ENCODE measurements at places on chromosomes 7 and 10.

- no peak for DNase-seq
These were observed 2.7 kb downstream of the STMP1 start for GRCh38 chr7:135665042-135665441.

DNA sequence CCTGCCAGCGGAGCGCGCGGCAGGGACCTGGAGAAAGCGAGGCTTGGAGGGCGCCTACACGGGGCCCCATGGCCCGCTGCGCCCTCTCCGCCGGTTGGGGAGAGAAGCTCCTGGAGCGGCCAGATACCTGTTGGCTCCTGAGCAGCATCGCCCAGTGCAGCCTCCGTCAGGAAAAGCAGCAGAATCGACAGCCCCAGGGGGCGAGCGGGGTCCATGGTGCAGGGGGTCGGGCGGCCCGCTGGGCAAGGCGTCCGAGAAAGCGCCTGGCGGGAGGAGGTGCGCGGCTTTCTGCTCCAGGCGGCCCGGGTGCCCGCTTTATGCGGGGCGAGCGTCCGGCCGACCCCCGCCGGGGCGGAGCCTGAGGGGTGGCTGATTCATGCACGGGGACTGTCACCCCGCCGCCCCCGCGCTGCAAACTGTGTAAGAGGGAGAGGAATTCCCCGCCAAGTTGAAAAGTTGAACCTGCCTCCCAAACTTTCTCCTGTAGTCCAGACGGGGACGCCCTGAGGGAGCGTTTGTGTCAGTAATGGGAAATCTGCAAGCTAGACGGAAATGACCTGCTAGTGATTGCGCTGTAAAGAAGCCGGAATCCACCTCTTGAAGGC is at the start of gene TFPI2:
TFPI2 (minus strand) TSS at position 290 of the 605 bp plus-strand sequence; CDS start at position 215, 75 bp downstream.
- DNase-seq, result peak; percentile 93

DNA sequence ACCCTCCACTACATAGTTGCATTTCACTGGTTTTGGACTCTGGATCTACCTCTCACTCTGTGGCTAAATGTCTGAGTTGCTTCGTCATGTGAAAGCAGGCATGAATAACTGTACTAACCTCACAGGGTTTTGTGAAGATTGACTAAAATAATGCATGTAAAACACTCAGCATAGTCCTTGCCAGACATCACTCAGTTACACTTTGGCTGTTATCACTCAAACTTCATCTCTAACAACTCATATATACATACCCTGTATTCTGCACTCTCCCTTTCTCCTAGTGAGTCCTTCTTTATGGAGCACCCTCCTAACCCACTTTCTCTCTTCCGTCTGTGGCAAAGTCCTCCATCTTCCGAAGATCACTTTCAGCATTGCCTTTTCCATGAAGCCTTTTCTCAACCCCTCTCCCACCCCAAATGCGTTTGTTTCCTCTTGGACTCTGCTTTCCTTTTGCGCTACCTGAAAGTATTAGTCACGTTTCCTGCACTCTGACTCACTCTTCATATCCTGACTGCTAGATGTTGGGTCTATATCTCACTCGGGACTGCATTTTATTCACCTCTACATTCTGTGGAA is 72.6 kb downstream of the OSBPL3 start:
- DNase-seq, result no peak

GRCh38 chr7:148175512-148175911 is 415.1 kb upstream of the C7orf33 start:
- no peak for DNase-seq

DNA sequence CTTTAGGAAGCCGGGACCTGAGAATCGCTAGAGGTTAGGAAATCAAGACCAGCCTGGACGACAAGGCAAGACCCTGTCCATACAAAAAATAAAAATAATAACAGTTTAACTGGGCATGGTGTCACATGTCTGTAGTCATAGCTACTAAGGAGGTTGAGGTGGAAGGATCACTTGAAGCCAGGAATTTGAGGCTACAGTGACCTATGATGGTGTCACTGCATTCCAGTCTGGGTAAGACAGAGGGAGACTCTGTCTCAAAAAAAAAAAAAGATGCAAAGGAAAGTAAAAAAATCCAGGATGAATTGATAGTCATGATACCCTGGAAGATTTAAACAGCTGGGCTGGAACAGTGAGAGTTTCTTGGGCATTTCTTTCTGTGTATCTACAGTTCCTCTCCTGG is 463.2 kb downstream of the GALNT17 start:
- DNase-seq, result no peak

GRCh38 chr10:17980846-17981565 is 29.3 kb downstream of the SLC39A12 start:
- DNase-seq, result no peak

DNA sequence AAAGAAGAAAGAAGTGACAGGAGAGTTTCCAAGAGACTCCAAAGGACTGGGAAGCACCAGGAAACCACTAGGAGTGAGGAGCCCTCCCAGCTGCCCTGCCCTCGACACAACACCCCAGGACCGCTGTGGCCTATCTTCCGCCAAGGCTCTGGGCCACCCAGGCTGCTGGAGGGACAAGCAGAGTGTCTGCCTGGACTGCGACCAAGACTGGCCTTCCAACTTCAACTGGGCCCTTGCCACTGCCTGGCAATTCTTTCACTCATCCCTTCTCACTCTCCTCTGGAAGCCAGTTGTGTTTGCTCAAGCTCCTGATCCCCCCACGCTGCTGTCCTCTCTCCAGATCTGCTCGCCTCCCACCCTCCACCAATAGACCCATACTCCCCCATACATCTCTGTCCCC is 10.2 kb downstream of the KIAA1549 start:
- DNase-seq, result no peak

GRCh38 chr10:52599551-52600200 is 172.9 kb downstream of the MBL2 start:
- no peak for DNase-seq

DNA sequence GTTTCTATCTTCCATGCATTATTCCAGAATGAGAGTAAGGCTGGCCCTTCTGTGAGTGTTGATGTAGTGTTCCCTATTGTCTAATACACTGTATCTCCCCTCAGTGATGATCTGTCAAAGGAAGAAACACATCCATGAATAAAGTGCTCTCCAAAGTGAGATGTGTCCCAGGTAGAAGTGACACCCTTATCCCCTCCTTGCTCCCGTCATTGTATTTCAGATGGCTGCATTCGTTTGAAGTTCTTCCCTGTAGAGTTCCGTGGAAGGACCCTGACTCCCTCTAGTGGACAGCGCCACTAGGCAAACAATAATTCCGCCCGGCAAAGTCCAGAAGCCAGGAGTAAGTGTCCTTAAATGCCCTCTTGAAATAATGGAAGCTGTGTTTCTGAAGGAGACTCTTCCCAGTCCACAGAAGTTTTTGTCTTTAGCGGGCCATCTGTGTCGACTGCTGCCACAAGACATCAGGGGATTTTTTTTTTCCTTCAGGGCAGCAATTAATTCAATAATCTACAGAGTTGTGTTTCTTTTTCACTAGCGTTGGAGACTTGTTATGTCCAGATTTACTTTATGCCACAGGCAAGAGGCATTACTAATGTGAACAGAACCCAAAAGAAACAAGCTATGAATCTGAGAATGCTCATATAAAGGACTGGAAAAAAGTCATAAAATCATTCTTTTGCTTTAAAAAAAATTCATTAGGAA is 64.6 kb downstream of the THNSL1 start:
- DNase-seq, result peak; percentile 95

- DNase-seq, result peak; percentile 43
These were observed 231.2 kb downstream of the FANK1 start for GRCh38 chr10:126127481-126128029.

DNA sequence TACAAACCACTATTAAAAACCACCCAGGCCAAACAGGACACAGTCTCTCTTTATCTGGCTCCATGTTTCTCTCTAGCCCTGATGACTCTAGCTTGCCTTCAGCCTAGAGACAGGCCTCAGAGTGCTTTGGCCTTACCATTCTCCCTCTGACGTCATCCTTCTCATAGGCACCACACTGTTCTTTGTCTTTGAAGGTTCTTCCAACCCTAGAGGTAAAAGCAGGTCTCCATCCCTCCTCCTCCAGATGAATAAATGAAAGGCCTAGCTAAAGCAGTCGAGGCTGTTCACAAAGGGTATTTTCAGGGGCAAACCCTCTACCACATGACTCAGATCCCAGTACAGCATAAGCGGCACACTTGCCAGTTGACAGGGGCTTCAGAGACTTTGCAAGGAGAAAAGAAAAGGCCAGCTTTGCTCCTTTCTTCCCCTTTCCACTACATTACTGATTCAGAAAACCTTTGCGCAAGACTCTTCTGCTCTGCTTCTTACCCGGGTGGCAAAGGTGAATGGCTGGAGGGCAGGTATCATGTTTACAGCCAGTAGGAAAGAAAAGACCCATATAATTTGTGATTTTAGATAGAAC is 14.8 kb downstream of the NFE2L3 start:
- DNase-seq, result no peak

DNA sequence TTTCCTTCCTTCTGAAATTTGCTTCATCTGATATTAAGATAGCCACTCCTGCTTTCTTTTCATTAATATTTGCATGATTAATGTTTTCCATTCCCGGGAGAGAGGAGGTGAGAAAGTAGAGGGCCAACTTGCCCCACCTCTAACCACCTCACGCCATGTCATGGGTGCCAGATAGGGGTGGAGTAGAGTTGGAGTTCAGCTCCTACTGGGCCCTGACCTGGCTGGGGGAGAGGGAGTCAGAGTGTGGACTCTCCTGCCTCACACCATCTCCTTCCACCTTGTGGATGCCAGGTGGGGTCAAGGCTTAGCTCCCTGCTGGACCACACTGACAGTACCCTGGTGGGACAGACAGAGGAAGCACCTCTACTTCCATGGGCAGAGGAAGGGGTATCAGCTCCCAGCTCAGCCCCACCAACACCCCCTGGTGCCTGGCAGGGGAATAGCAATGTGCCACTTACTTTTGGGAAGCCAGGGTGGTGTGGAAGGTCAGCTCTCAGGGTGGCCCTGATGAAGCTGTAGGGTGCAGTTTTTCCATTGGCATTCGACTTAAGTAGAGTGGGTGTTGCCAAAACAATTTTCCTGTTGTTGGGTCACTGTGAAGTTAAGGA is 28.0 kb downstream of the CHST12 start:
- DNase-seq, result peak; percentile 62

DNA sequence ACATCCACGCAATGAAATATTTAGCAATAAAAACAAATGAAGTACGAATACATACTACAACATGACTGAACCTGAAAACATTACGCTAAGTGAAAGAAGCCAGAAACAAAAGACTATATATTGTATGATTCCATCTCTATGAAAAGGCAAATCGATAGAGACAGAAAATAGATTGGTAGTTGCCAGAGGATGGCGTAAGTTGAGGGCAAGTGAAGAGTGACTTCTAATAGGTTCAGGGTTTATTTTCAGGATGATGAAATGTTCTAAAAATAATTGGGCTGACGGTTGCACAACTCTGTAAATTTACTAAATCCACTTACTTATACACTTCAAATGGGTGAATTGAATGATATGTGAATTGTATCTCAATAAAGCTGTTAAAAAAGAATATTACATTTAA is 39.5 kb upstream of the TECTB start:
- DNase-seq, result no peak

- DNase-seq, result no peak
These were observed 27.3 kb downstream of the EMX2 start for GRCh38 chr10:117569610-117570390.

DNA sequence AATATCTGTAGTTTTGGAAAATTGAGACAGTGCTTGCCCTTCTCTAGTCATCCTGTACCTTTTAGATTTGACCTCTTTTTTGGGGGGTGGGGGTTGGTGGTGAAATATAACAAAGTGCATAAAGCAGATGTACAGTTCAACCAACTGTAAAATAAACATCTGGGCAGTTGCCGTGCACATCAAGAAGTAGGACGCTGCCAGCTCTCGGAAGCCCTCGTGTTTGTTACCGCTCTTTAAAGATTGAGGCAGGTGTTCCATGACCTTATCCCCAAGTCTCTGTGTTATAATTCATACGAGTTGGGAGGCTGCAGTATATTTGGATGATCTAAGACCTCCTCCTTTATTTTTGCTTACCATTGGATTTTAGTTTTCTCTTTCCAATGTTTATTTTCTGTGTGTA is 55.1 kb downstream of the SDK1 start:
- no peak for DNase-seq

GRCh38 chr7:21361413-21362125 is 66.3 kb upstream of the SP4 start:
- DNase-seq, result no peak

DNA sequence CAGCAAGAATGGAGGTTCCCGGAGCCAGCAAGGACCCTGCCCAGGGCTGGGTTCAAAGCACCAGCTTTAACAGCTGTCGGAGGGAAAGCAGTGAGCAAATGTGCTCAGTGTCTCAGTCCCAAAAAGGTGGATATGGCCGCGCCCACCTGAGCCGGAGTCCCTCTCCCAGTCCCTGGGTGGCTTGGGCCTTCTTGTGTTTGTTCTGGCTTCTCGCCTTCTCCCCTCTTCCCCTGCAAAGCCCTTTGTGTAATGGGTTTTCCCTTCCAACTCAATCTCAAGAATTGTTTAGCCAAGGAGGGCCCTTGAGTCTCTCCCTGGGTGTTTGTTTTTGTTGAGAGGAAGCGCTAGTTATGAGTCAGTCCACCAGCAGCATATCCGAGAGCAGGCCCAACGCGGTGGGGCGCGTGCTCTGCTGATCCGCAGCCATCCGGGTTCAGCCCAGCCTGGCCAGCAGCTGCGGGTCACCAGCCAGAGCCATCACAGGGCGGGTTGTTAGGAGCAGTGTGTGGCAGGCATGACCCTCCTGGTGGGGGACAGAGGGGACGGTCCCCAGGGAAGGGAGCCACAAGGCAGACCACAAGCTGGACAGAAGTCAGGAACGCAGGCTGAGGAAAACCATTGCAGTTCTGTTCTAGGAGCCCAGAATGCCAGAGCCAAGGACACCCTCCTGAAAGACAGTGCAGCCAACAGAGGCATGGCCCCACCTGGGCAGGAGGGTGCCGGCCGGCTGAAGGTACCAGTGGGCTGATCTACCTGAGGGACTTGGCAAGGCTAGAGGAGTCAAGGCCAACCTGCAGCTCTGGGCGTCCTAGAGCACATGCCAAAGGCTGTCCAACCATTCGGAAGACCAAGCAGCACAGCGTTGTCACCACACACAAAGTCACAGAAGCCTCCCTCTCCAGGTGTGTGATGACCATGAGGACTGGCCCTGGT is 21.3 kb downstream of the CALML3 start:
- DNase-seq, result peak; percentile 52

DNA sequence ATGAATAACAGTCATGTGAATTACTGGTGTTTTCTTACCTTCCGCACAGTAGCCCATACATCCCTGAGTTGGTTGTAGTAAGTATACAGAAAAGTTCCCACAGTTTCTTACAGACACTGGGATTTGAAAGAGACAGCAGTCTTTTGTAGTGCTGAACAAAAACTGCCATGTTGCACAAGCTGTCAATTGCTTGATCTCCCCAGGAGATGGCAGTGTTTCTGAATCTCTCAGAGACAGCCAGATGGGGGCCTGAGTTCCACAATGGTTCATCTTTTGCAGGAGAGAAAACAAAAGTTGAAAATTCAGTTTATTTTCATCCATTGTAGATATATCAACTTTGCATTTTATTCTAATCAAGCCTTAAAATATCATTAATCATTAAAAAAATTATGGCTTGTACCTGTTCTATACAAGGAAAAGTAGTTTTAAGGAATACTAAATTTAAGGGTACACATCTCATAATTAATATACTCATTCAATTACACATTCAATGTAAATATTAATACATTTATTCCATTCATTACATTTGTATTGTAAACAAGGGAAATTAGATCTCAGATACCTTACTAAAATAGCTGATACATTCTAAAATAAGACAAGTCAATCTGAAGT is 14.5 kb downstream of the VWDE start:
- peak; percentile 77 for DNase-seq

Data from islet precursor cell (in vitro differentiated cells).